Activated T-cell treated with anti-CD3 and anti-CD28 coated beads, Interleukin-2, amount 50 U/mL, for 1 hour (primary cell): ENCODE measurements at places on chromosomes 11 and 22.

DNA sequence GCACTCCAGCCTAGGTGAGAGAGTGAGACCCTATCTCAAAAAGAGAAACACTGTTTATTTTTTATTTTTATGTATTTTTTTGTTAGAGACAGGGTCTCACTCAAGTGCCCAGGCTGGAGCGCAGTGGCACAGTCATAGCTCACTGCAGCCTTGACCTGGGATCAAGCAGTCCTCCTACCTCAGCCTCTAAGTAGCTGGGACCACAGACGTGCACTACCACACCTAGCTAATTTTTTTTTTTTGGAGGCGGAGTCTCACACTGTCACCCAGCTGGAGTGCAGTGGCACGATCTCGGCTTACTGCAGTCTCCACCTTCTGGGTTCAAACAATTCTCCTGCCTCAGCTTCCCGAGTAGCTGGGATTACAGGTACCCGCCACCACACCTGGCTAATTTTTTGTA lies 6.4 kb downstream of the RBX1 start:
- no peak for DNase-seq

GRCh38 chr11:42631220-42631843 lies 680.5 kb upstream of the API5 start:
- no peak for DNase-seq

DNA sequence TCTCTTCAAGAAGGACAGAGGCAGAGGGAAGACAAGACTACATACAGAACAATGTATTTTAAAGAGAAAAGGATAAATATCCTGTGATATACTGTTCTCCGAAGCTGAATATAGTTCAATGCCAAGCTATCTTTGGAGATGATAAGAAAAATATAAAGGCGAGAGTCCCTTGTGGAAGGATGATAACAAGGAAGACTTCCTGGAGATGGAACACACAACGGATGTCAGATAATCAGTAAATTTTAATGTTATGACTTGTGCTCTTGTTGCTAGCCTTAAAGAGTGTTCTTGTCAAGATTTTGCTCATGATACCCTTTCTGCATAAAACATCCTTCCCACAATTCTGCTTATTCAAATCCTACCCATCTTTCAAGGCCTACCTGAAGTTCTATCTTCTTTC lies 6.8 kb upstream of the CTR9 start:
- DNase-seq = no peak

- DNase-seq = no peak
Observed at GRCh38 chr22:25372000-25372595, 152.7 kb downstream of the CRYBB2 start.
